ENCODE measurements at places on chromosomes 16 and 17.
A peak's percentile ranks its signal among the peaks of the same experiment; 100 is the strongest.

DNA sequence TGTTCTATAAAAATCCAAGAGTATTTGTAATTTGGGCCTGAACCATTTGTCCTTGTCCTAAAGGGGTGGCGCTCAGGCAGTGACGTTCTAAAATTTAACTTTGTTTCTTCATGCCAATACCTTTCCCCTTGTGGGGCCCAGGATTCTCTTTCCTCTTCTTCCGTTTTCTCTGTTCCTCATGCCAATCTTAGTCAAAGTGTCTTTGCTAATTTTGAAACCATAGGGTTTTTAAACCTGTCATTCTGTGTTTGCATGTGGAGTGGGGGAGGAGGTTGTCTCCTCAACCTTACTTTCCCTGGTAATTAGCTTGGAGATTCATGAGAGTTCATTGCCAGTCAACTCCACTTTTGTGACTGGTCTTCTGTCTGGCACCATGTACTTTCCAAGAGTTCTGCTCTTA, 337.1 kb downstream of the MAF start:
- no peak for DNase-seq

GRCh38 chr17:12133183-12133582, 112.5 kb downstream of the MAP2K4 start:
- no peak for DNase-seq

- DNase-seq: no peak
Measured at GRCh38 chr17:3947318-3947810, 16.9 kb downstream of the ATP2A3 start.

DNA sequence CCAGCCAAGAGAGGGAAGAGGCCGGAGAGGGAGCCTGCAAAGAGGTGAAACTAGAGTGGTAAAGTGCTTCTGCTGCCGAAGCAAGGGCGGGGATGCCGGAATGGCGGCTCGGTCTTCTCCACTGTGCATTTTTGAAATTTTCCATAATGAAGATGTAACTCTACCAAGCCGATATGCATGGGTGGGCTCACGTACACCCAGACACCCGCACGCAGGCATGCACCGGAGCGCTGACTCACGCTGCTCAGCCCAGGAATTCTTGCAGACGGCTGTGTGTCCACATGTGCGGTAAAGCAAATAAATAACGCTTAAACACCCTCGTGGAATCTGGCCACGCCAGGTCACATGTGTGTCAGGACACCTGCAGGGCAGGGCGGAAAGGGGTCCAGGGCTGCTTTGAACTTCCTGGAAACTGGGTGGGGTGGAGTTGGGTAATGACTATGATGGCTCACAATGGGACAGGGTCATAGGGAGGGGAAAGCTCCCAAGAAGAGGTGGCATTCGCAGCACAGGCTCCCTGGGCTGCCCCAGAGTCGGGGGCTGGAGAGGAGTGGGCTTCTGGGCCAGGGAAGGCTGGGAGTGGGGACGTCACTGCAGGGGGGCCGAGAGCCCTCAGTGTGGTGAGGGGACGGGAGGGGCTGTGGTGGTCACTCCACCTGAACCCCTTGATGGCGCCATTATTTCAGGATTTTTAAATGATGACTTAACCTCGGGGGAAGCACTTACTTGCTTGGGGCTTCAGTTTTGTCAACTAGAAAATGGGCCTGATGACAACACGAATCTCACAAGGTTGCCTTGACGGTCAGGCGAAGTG, 265.5 kb downstream of the PARN start:
- no peak for DNase-seq

- no peak for DNase-seq
Measured at GRCh38 chr17:19991252-19991885, 13.7 kb upstream of the AKAP10 start.

DNA sequence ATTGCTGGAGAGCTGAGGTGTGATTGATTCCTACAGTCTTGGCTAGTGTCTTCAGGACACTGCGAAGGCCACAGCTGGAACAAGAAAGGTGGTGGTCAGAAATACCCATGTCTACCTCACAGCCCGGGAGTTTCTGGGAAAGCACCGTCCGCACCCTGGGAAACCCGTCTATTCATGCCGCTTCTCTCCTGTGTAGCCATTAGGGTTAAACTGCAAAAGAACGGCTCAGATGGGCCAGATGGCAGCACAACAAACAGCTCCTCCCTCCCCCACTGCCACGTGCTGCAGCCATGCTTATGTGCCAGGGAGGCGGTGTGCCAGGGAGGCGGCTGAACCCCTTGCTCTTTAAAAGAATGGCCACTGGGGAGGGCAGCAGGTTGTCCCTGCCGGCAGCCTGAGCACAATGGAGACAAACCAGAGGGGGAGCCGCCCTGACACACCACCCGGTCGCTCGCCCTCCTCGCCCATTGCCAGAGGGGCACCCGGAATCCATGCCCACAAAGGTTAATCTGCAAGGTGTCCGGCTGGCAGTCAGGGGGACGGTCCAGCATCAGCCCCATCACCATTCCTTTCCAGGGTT, 65.2 kb downstream of the CYTH1 start:
- peak; percentile 71 for DNase-seq

DNA sequence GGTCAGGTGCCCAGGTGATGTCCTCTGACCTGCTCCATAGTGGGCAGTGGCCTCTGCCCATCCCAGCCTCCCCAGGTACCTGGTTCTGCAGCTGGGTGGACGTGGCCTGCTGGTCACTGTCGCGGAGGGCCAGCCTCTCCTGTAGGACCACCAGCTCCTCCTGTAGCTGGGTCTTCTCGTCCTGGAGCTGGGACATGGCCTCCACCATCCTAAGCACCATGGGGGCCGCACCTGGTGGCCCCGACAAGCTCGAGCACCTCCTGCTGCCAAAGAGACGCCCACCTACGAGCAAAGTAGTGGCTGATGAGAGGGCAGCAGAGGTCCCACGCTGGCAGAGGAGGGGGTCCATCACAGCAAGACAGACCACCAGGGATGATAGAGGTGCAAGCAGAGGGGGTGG, 16.9 kb downstream of the KIFC3 start:
- DNase-seq: no peak

- DNase-seq: peak; percentile 75
Measured at GRCh38 chr17:28549236-28550132, 2.9 kb downstream of the UNC119 start.

GRCh38 chr17:44940768-44941167, 6.8 kb downstream of the KIF18B start:
- DNase-seq: no peak

GRCh38 chr17:36791942-36792475, 145.3 kb upstream of the LHX1 start:
- no peak for DNase-seq

DNA sequence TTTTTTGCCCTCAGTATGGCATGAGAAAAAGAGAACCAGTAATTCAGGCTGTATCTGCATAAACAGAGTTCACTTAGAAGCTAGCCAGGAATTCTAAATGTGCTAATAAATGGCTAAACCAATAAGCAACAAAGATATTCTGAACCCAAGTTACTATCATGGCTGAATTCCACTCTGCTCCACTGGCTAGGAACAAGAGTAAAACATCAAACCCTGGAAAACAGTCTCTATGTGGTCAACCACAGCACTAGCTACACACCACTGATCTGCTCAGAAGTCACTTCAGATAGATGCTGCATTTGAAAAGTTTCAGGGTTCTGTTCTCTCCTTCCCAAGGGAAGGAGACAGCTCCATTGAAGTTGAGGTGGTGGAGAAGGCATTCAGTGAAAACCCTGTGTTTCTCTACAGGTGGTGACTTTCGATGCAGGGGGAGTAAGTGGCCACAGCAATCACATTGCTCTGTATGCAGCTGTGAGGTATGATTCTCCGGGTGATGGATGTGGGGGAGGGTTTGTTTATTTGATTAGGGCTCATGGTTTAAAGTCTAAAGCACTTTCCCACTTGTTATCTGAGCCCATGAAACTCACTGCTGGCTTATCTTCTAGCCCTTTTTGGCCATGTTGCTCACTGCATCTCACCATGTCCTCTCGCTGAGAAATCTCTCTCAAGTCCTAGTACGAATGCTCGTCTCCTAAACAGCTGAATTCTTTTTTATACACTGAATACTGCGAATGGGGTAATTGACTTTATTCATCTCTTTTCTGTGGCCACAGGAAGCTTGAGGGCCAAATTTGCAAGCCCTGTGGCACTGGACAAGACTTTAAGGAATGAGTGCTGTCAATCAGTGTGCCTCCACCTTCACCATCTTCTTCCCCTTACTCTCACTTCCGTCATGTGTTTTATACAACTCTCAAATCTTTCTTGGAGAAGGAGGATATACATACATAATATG, 39.9 kb downstream of the CENPV start:
- DNase-seq: no peak

DNA sequence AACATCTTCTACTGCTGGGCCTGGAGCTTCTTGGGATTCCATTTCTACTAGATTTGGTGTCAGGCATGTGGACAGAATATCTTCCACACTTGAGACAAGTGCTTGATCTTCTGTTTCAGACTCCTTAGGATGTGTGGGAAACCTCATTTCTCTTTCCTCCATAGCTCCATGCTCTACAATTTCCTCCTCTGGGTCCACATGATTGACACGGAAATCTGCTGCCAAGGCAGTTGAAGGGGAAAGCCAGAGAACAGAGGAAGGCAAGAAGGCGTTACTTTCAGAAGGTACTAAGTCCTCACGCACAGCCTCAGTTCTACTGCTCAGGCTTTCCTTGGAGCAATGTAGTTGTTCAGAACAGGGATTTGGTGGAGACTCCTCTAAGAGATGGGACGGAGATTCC, 6.6 kb downstream of the SPAG5 start:
- no peak for DNase-seq

DNA sequence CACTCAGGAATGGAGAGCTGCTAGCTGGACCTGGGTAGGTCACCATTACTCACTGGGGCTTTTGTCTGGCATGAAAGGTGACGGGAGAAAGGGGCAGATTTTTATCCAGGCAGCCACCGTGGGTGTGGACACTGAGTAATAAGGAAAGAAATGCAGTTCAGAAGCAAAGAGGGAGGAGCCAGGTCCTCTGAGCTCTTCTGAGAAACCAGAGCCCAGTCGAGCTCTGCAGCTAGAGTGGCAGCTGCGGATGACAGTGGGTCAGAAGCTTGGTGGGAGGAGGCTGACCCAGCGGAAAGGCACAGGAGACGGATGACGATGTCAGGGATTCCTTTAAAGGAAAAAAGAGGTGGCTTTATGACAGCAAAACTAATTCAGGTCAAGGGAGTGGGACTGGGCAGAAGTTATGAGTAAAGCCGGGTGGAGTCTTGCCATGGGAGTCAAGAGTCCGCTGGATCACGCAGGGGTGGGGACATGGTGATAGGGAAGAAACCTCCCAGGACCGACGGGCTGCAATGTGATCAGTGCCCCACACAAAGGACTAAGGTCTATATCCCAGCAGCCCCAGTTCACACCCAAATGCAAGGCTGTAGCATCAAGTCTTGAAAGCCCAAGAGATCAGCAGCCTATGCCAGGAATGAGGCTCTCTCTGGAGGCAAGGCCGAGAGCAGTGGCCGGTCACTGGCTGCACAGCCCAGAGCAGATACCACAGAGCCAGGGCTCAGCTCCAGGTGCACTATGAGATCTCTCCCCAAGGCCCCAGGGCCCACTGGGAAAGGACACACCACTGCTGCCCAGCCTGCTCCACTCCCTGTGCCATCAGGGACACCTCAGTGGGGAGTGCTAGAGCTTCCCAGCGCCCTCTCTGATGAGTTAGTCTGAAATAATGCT, 6.3 kb upstream of the MNT start:
- no peak for DNase-seq

- DNase-seq: no peak
Measured at GRCh38 chr16:57240851-57241250, 4.2 kb upstream of the ARL2BP start.

DNA sequence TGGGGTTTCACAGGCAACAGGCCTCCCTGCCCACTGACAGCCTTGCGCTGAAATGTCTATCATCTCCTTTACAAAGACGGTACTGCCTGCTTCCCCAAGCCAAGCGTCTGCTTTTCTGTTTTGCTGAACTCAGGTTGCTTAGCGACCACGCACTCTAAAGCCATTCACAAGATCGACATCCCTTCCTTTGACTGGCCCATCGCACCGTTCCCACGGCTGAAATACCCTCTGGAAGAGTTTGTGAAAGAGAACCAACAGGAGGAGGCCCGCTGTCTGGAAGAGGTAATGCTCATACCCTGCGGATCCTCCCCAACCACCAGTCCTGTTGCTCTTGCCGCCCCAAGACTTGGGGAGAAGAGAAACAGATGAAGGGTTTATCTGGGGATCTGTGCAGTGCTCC, 28.7 kb downstream of the TMEM186 start:
- no peak for DNase-seq

DNA sequence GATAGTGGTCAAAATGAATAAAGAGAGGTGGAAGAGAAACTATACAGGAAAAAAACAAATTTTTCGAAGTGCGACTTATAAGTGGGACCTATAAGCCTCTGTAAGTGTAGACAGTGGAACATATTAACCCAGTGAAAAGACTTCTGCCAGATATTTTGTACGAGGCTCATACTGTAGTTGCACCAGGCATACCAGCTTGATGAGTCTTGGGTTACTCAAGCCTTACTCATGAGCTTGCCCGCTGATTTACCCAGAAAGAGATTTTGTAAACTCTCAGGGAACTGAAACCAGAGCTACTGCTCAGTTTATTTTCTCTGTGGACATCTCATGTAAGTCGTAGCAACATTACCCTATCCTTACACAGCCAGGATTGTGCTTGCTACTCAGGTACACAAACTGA, 708.0 kb upstream of the SOX9 start:
- DNase-seq: no peak

DNA sequence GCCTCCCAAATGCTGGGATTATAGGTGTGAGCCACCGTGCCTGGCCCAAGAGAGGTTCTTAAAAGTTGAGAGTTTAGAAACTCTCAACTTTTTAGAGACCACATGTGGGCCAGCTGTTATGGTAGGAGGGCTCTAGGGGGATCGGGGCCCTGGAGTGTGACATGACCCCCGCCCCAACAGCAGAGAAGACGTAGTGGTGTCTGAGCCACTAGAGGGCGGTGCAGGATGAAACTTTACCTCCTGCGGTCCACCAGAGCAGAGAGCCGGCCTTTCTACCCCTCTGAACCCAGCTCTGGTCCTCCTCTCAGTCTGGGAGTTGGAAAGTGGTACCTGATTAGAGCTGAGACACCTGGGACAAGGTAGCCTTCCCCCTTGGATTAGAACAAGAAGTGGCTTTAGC, 7.4 kb downstream of the CDK5RAP3 start:
- peak; percentile 68 for DNase-seq

- peak; percentile 77 for DNase-seq
Measured at GRCh38 chr17:79993390-79994227, 42.1 kb downstream of the TBC1D16 start.

DNA sequence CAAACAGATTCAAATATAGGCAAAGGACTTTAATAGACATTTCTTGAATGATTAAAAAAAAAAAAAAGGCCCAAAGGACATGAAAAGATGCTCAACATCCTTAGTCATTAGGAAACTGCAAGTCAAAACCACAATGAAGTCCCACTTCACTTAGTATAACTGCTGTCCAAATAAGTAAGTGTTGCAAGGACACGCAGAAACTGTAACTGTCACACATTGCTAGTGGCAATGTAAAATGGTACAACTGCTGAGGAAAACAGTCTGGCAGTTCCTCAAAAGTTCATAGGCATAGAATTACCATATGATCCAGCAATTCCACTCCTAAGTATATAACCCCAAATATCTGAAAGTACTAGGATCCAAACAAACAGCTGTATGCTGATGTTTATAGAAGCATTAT, 112.7 kb downstream of the BRIP1 start:
- no peak for DNase-seq

- DNase-seq: no peak
Measured at GRCh38 chr16:8777217-8777616, 20.2 kb downstream of the TMEM186 start.

- DNase-seq: no peak
Measured at GRCh38 chr16:68031951-68032350, 8.9 kb downstream of the DUS2 start.

- no peak for DNase-seq
Measured at GRCh38 chr16:55710466-55710865, 54.7 kb downstream of the SLC6A2 start.

All from activated CD8-positive, alpha-beta memory T cell treated with anti-CD3 and anti-CD28 coated beads for 24 hours (primary cell).